ENCODE measurements at places on chromosomes 5 and 9.
A peak's percentile ranks its signal among the peaks of the same experiment; 100 is the strongest.

- no peak for DNase-seq
Measured at GRCh38 chr5:34485768-34486030, 170.4 kb upstream of the RAI14 start.

DNA sequence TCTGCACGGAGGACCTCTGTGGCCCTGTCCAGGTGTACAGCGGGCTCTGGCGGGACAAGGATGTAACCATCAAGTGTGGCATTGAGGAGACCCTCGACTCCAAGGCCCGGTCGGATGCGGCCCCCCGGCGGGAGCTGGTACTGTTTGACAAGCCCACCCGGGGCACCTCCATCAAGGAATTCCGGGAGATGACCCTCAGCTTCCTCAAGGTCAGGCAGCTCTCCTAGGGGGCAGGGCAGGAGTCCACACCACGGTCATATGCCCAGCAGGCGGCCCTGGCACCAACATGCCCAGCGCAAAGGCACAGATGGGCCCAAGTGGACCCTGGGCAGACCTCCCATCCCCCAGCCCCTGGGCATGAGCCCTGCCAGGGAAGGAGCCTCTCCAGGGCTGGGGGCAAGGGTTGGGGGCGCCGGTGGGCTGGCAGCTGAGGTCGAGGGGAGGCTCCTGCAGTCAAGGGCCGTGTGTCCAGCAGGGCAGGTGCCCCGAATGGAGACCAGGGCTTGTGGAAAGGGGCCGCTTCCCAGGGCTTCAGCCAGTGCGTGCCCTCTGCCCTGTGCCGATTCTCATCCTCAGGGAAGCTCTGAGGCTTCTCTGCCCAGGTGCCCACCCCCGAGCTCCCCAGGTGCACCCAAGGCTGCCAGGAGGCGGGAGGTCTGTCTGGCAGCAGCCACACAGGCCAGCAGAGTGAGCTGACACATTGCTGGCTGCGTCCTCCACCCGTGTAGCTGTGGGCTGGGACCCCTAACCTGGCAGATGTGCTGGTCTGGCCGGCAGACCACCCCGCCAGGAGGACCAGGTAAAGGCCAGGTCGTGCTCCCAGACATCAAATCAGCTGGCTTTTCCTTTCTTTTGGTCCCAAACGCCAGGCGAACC is 10.0 kb downstream of the DIPK1B start:
- DNase-seq = no peak

- DNase-seq = no peak
Measured at GRCh38 chr5:176877793-176878331, 21.3 kb downstream of the HK3 start.

- no peak for DNase-seq
Measured at GRCh38 chr5:148418511-148418910, 34.8 kb downstream of the FBXO38 start.

DNA sequence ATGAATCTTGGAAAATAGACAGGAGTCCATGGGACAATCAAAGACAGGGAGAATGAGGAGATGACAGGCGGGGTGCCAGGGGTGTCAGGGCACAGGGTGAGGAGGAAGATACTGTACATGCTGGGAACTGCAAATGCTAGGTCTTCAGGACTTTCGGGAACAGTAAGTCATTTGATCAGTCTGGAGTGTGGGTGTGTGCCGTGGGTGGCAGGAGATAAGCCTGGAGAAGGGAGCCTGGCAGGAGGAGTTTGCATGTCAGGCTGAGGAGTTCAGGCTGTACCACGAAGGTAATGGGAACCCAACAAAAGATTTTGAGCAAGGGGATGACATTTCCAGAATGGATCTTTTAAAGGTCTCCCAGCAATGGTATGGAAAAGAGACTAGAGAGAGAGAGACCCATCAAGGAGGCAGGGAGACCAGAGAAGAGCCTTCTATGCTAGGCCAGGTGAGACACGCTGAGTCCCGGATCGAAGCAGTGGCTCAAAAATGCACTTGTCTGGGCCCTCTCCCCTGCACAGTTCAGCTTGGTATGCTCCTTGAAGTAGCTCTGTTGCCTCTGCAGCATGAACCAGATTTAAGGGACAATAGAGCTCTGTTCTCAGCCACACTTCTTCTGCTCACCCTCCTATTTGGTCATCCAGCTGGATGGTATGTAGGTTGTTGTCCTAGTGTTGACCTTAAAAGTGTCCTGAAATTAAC is 77.0 kb upstream of the FER start:
- DNase-seq = no peak

DNA sequence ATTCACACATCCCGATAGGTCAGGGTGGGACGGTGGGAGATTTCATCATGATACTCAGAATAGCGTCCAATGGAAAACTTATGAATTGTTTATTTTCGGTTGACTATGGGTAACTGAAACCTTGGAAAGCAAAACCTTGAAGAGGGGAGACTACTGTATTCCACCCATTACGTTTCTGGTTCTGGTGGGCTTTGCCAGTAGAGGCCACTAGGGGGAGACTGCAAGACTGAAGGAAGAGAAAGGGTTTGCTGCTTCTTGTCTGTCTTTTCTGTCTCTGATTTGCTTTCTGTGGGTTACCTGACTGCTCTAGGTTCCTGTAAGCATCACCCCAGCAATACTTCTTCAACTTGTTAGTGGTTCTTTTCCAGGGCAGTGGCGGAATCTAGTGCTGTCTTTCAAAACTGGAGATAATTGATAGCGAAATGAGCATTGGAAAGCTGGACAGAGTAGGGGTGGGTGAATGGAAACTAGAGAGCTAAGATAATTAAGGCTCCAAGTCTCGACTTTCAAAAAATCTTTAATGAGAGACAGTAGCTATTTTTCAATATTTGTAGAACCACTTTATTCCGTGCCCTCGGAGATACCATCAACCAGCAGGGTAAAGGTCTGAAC is 27.0 kb downstream of the GRIN3A start:
- DNase-seq = peak; percentile 6

- DNase-seq = no peak
Measured at GRCh38 chr9:107675351-107676259, 186.0 kb upstream of the KLF4 start.

- no peak for DNase-seq
Measured at GRCh38 chr5:137306903-137307302, 192.2 kb downstream of the SPOCK1 start.

DNA sequence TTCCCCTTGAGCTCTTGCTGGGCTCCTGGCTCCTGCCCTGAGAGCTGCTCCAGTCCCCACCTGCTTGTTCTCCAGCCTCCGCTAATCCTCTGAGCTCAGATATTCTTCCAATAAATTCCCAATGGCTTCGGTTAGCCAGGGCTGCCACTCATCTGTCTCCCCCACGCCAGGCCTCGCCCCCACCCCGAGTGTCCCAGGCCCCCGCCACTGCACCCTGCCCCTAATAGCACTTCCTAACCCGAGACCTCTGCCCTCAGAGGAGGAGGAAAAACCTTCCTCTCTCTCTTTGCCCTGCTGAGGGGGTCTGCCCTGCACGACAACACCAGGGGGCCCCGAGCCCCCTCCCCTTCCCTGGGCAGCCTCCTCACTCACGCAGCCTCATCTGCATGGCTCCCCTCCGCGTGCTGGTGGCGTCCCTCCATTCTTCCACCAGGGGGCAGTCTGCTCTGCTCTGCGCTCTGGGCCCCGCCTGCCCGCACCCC is 5.4 kb upstream of the LCN15 start:
- DNase-seq = peak; percentile 39

DNA sequence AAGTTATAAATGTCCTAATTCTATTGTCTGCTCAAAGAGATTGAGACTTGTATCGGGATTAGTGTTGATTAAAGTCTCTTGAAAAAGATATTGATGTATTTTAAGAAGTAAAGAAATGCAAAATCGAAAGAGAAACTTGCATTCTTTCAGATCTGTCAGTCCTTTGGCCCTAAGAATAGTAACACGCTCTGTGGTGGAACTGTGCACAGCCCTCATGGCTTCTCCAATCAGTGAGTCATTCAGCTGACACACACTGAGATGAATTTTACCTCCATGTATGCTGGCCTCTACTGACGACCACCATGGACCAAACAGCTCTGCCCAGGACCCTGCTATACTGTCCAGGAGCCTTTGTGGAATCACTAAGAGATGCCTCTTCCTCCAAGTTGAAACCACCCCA is 232.4 kb downstream of the ESM1 start:
- DNase-seq = no peak

GRCh38 chr9:92663951-92664350 is 6.0 kb downstream of the IPPK start:
- DNase-seq = no peak

- no peak for DNase-seq
Measured at GRCh38 chr5:156109317-156110023, 217.5 kb upstream of the SGCD start.

DNA sequence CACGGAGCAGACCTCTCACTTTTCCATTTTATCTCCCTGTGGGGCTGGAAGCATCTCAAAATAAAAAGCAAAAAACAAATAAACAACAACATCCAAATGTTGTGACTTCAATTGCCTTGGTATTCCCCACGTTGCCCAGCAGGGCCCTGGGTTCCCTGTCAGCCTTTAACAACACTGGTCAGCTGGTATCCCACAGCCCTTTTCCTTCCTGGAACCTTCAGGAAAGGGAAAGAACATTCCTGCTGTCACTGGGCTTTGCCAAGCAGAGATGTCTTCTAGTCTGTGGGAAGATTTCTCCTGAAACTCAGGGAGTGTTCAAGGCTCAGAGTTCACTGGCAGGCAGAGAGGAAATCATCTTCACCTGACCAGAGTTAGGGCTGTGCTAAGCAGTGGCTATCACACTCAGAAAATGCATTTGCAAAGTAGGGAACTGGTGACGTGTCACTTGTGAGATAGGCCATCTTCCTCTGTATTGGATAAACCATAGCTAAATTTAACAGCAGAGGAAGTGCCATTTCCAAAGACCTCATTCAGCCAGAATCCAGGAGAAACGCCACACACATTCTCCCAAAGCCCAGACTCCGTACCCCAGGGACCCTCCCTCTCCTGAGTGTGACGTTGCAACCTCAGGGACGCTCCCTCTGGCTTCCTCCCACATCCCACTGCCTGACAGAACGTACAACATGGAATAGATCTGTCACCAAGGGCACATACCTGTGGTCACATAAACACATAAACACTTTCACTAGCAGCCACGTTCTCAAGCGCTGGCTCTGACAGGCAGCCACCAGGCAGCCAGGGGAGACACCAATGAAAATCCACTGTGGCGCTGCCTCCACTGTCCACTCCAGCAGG is 274.0 kb upstream of the DAPK1 start:
- no peak for DNase-seq

GRCh38 chr5:140417235-140417634 is 15.6 kb downstream of the ANKHD1 start:
- no peak for DNase-seq

GRCh38 chr9:10050016-10050415 is 562.8 kb downstream of the PTPRD start:
- no peak for DNase-seq

- no peak for DNase-seq
Measured at GRCh38 chr5:59218424-59219045, 635.7 kb downstream of the RAB3C start.

GRCh38 chr5:2866662-2867372 is 115.3 kb upstream of the IRX2 start:
- no peak for DNase-seq

GRCh38 chr5:33969572-33970452 is 14.7 kb downstream of the SLC45A2 start:
- no peak for DNase-seq

DNA sequence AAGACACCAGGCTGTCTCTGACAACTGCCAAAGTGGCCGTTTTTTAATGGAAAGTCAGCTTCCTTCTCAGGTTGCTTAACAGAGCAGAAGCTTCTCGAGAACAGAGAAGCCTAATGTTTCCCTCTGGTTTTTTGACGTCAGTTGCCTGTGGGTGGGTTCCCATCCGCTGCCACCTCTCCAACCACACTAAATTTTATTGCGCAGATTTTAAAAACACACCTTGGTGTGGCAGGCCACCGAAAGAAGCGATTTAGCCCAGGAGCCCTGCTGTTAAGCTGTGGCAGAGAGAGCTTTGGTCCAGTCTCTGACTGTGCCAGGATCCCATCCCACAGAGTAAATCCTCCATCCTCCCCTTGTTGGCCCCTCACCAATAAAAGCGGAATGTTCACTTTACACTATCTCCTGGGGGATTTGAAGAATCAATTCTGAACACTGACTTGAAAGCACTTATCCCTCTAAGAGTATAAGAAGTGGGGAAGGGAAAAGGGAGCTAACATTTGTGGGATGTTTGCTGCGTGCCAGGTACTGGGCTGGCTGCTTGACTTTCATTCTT is 181.6 kb downstream of the AOPEP start:
- no peak for DNase-seq

DNA sequence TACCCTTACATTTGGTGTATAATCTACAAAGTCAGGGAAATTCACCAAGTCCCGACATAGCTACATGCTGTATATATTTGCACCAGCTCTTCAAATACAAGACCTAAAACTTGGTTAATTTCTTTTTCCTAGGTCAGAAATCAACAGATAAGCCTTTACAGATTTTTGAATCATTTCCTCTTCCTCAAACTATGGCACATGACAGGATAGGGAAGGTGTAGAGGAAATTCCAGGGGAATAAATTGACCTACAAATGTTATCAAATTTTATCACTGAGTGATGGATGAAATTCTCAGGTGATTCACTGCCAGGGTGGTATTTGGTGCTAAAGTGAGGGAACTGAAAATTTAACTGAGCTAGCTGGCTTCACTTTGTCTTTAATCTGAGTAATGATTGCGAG is 360.0 kb downstream of the BNC2 start:
- no peak for DNase-seq

DNA sequence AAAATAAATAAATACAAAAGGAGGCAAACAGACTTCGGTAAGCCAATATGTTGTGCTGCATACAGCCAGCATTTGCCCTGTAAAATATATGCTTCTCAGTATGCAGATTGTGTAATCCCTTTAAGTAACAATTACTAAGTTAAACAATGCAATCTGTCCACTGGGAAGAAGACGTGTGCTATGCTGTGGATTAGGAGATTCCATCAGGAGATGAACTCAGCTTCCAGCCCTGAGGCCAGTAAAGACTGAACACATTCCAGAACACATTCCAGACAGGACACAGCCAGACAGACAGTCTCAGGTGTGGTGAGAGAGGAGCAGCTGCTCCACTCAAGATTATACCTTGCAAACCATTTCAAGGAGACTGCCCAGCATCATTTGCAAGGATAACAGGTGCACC is 97.8 kb downstream of the MPDZ start:
- DNase-seq = no peak

- no peak for DNase-seq
Measured at GRCh38 chr5:132394667-132395259, 25.3 kb downstream of the SLC22A5 start.

GRCh38 chr5:949815-950560 is 57.3 kb downstream of the TRIP13 start:
- DNase-seq = no peak
